ENCODE measurements at places on chromosomes 6 and 20.

DNA sequence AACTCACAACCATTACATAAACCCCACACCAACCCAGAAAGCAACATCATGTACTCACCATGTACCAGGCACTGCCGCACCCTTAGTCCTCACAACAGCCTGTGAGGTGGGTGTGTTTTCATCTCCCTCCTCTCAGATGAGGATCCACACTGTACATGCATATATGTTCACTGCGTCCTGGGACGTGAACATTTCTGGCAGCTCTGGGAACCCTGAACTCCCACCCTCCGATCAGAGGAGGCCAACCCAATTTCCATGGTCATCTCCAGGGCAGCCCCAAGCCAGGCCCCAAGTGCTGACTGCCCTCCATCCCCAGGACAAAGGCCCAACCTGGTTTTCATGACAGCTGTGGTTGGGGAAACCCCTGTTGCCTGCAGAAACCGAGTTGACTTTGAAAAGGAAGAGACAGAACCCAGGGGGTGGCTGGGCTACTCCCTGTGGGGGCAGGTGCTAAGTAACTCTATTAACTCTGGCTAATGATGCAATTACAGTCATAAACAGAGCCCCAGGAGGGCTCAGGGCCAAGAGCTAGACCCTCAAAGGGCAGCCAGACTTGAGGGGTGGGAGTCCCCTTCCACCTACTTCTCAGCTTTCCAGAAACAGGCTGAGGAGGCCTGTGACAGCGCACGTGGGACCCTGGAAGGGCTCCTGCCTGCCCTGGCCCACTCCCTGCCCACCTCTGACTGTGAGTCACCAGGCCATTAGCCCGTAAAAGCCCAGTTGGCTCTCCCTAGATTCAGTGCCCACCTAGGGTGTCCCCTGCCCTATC, 2.6 kb downstream of the TFEB start:
- peak; percentile 12 for DNase-seq

- no peak for DNase-seq
Observed at GRCh38 chr6:138659998-138660397, 113.6 kb upstream of the CCDC28A start.

DNA sequence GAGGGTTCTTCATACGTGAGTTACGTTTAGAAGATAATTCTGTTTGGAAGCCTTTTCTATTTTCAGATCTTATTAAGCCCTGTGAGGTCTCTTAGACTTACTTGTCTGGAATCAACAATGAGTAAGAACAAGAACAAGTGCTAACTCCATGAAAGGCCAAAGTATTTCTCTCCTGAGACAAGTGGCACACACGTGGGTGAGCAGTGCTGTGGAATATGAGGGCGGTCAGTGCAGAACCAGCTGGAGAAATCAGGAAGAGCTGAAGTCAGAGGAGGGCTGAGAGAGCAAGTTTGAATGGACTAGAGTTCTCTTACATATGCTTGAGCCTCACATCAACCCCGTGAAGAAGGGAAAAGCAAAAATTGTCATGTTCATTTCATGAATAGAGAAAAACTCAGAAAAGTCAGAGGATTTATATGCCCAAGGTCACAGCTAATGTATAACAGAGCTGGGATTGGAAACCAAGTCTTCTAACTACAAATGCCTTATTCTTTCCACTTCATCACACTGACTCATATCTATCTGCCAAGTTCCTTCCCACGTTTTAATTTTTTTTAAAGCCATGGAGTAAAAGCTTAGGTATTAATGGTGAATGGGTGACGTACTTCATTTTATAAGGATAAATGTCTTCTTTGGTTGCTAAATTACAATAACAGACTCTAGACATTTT, 201.3 kb upstream of the DTNBP1 start:
- DNase-seq, result no peak

GRCh38 chr6:96391776-96392360, 129.7 kb upstream of the UFL1 start:
- peak; percentile 98 for DNase-seq

- no peak for DNase-seq
Observed at GRCh38 chr6:105186576-105186975, 6.8 kb upstream of the POPDC3 start.

- DNase-seq, result no peak
Observed at GRCh38 chr6:115443825-115444478, 616.7 kb downstream of the FRK start.

DNA sequence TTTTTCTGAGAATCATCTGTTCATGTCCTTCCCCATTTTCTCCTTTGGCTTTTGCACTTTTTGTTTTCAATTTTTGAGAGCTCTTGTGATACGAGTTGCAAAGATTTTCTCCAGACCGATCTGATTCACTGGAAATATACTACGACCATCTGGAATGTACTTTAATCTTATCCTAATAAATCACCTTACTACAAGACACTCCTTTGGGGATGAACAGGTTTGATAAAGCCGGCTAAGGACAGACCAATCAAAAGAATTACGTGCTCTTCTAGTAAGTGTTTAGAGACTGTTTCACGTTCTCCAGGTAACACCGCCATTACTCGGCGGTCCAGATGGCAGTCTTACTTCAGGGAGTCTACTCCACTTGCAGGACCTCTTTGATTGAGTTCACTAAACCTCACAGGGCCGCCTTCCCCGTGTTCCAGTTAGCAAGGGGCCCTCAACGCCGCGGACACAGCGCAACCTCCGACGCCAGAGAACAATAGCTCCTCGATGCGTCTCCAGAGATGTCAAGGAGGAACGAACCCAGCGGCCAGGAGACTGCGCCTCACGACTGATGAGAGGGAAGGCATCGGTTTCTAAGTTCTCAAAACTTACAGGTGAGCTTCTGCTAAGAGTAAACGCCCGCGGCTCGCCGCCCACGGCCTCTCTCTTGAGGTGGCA, 920 bp upstream of the WTAP start:
- no peak for DNase-seq

- no peak for DNase-seq
Observed at GRCh38 chr6:26493258-26493657, 6.8 kb upstream of the BTN1A1 start.

GRCh38 chr6:144171406-144171805, 21.1 kb downstream of the STX11 start:
- DNase-seq, result peak; percentile 19

- no peak for DNase-seq
Observed at GRCh38 chr6:38673397-38674165, 29.4 kb downstream of the GLO1 start.

DNA sequence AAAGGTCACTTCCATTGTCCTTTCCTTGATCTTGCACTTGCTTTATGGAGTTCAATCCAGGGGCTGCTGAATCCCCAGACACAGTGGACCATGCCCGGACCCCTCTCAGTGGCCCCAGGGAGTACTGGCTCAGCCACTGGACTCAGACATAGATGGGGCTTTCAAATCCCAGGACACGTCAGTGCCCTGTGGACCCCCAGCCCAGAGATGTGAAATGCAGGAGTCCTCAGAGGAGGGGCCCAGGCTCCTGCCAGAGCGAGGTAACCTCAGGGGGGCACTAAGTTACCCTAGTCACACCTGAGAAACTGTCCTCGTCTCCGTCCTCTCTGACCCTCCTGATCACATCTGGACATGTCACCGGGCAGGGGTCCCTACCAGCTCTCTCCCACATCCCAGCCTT, 18.7 kb upstream of the APMAP start:
- no peak for DNase-seq

GRCh38 chr6:92828788-92829187, 590.6 kb downstream of the EPHA7 start:
- DNase-seq, result no peak

DNA sequence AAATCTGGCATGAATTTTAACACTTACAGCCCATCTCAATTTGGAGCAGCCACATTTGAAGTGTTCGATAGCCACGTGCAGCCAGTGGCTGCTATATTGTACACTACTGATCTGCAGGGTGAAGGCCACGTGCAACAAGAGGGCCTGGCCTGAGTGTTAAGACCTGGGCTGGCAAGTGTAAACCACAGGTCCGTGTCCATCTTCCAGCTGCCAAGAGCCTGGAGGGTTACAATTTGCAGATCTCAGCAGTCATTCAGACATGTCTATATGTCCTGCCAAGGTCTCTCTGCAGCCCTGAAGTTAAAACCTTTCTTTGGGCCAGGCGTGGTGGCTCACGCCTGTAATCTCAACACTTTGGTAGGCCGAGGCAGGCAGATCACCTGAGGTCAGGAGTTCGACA, 14.1 kb downstream of the SGK2 start:
- DNase-seq, result no peak

Data from NCI-H1105 treated with DMSO at 0.1 percent for 48 hours (cell line).